ENCODE measurements at places on chromosomes 16 and 17. TPM values are rescaled to one million over a fixed set of nuclear protein-coding genes. Genes with fewer than 3 reads are reported as not detected.

DNA sequence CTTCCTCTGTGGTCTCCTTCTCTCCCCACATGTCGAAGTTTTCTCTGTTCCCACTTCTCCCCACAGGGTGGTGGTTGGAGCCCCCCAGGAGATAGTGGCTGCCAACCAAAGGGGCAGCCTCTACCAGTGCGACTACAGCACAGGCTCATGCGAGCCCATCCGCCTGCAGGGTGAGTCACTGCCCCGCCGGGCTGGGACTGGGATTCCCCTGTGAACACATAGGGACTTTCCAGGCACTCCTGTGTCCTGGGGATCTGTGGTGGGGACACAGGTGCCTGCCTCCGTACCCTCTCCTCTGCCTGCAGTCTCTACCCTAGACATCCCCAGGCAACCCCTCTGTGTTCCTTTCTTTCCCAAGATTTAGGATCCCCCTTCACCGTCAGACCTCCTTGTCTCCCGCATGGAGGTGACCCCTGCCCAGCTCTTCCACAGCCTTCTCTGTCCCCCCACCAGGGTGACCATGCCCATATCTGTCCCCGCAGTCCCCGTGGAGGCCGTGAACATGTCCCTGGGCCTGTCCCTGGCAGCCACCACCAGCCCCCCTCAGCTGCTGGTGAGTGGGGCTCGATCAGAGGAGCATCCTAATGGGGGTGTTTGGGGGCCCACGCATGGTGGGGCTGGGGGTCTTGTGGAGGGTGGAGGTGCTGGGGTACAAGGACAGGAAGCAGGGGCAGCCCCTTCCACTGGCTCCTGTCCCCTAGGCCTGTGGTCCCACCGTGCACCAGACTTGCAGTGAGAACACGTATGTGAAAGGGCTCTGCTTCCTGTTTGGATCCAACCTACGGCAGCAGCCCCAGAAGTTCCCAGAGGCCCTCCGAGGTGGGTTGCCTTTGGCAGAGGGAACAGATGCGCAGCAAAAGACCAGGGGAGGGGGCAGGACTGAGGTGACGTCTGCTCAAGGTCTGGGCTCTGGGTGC lies 5.8 kb downstream of the ITGAM start:
- DNase-seq: peak; percentile 23

DNA sequence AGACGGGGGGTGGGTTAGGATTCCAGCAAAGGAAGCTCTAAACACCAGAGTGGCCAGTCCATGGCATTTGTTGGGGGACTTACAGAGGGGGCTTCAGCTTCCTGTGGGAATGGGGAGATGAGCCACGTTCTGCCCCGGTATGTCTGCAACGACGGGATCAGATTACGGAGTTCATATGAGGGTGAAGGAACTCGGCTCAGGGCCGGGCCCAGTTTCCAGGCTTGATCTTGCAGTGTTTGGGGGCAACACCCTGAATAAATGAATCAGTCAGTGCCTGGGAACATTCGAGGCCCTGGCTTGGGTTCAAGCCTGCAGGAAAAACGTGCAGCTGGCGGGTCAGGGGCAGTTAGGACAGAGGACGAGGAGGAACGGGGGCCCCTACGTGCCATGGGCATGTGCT lies 54.0 kb downstream of the JPH3 start:
- DNase-seq: no peak

DNA sequence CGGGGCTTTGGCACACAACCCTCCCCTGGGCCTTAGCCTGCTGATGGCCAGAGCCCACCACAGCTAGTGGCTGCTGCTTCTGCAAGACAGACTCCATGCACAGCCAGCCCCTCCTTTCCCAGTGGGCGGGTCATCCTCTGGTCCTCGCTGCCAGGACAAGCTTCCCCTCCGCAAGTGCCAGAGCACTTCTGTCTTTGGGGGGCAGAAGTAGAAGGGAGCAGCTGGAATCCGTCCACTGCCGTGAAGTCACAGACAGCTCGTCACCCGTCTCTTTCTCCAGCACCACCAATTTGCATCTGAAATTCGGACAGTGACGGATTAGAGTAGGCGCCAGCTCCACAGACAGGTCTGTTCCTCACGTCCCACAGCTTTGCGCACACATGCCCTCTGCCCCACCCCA lies 31.3 kb upstream of the NAT9 start:
- DNase-seq: no peak

DNA sequence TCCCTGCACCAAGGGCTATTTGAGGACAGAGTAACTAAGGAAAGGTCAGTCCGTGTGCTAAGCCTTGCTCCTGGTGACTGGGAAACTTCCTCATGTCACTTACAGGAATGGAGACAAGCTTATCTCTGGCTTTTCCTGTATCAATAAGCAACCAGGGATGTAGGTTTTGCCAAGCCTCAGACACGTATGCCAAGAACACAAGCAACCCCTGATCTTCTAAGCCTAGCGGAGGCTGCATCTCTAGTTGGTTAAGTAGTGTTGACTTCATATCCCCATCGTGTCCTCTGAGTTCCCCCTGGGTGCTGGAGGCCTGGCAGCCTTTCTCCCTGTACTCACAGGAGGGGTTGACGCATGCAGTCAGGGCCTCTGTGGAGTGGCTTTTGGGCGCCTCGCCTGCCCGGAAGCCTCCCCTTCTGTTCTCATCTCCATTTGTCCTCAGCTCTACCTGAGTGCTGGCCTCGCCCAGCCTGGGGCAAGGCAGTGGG lies 1.4 kb upstream of the C1QTNF1 start:
- no peak for DNase-seq

- no peak for DNase-seq
Measured at GRCh38 chr17:42365136-42365535, 23.1 kb downstream of the STAT3 start.

DNA sequence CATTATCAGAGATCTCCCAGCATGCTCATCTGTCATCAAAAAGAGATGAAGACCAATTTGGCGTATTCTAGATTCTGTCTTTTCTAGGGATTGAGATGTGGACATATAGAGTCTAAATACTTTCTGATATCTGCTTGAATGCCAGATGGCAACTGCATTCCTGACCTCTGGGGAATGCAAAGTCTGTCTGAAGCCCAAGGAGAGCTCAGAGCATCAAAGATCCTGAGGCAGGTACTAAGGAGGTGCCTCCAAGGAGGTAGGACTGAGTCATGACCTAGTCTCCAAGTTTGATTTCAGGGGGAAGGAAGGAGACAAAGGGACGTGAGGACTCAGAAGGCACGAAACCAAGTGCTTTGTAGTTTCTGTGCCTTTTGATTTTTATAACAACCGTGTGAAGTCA lies 448.4 kb downstream of the HS3ST3B1 start:
- DNase-seq: no peak

DNA sequence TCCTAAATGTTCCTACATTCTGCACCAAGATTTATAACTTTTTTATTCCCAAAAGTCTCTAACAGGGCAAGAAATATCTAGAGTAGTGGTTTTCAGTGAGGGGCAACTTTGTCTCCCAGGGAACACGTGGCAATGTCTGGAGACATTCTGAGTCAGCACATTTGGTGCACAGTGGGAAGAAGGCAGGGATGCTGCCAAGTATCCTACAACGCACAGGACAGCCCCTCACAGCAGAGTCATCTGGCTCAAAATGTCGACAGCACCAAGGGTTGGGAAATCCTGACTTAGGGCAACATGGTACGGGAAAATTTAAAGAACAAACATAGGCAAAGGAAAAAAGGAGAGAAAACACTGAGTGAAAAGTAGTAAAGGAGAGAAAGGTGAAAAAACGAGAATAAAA lies 61.8 kb downstream of the SMG6 start:
- DNase-seq: no peak

GRCh38 chr17:57016071-57016763 lies 38.3 kb downstream of the SCPEP1 start:
- DNase-seq: no peak

DNA sequence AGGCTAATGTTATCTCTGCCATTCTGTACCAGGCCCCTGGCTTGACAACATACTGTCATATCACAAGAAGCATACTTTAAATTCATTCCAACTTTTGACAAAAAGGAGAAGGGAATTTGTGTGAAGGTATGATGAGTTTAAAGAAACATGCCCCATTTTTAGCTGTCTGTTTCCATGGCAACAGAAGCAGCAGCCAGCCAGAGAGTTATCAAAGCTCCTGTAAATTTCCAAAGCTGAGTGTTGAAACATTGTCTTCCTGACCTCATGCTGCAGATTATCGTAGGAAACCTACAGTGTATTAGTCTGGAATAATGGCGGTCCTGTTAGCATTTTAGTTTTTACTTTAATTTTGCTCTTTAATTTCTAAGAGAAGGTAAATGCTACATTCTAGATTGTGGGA lies 124.9 kb downstream of the MRTFB start:
- no peak for DNase-seq

Gene CLEC3A
- 71.2 TPM for total RNA-seq

GRCh38 chr16:84656649-84657048 lies 8.3 kb downstream of the KLHL36 start:
- no peak for DNase-seq

GRCh38 chr17:45888392-45888791 lies 6.0 kb upstream of the MAPT start:
- no peak for DNase-seq

- DNase-seq: no peak
Measured at GRCh38 chr16:86778978-86779377, 200.6 kb downstream of the FOXL1 start.

GRCh38 chr16:77117707-77118106 lies 73.3 kb upstream of the MON1B start:
- no peak for DNase-seq

DNA sequence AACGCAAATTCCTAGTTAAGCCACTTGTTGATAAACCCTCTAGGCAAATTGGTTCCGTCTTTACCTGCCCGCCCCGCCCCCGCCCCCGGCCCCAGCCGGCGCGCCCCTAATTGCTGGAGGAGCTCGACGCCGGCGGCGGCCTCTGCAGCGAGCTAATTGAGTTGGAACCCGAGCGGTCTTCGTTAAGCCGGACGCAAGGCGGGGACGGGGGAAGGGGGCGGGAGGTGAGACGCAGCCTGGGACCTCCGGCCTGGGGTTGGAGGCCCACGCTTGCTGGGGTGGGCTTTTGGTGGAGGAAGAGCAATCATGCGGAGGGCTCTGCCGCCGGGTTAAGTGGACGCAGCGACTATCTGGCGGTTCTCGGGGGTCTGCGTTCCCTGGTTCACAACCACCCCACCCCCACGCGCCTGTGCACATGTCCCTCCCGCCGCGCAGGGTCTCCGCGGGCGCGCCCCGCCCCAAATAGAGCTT lies 12.7 kb upstream of the FOXF1 start:
- DNase-seq: no peak

DNA sequence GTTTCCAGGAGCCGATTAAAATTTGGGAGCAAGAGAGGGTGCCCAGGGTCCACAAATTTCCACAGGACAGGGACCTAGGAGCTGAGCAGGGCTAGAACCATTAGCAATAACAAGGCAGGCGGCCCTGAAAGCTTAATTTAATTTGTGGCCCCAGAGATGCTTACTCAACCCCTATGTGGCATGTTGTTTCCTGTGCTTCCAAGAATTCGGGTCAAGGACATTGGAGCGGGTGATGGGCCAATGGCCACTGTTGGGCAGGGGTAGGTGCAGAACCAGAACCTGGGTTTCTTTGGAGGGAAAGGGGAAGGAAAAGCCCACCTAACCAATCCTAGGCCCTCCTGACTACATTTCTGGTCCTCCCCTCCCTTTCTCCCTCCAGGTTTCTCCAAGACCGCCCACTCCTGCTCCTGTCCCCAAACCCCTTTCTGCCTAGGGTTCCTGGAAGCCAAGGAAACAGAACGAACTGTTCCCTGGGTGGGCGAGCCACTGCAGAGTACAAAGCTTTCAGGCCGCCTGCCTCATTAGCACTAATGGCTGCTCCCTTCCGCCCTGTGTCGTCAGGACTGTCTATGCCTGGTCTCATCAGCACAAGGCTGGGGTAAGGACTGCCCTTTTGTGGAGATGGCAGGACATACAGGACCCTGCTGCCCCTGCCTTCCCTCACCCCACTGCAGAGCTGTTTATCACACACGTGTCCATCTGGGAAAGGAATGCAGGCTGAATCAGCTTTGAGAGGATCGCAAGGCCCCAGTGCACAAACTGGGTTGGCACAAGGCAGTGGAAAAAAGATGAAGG lies 581 bp upstream of the AGRP start:
- no peak for DNase-seq

DNA sequence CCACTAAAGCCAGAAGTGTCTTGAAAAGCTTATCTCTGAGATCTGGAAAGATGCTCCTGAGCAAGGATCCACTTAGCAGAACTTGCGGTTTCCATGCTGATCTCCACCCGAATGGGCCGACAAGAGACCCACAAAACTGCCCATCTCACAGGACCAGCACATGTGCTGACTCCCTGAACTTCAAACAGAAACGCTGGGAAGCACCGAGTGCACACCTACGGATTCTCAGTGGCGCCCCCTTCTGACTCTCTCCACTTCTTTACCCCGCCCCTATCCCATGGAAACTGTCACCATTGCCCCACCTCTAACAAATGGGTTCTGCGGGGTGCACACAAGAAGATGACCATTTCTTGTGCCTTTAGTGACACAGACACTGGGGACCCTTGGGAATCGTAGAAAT lies 21.4 kb downstream of the CDRT4 start:
- DNase-seq: no peak

DNA sequence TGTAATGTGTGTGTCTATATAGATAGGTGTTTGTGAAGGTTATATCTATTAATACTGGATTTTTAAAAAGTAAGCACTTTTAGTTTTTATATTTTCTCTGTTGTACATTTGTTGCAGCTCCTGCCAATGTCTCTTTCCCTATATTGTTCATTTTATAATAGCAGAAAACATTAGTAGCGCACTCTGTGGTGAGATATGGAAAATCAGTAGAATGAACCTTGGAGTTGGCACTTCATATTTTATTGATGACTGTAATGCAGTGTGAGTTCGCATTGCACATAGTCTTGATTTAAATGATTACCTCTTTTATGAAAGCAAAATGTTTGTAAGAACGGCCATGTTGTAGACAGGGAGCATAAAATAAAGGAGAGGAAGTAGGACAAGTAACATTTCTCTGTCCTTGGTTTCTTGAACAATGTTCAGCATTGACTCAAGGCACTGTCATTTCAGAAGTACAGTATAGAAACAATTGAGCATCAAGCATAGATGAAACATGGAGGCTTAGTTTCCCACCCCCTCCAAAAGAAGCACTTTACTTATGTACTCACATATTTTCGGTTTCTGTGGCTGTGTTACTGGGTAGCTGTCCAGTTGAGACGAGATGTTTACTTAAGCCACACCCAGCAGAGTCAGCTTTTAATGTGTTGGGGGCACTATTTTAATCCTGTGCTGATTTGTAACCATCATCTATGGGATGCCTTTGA lies 74.0 kb downstream of the TANC2 start:
- DNase-seq: no peak

Gene ATAD5
- total RNA-seq: 3.5 TPM

GRCh38 chr17:80023481-80024205 lies 12.0 kb downstream of the TBC1D16 start:
- DNase-seq: no peak

GRCh38 chr17:38749223-38750043 lies 1.3 kb upstream of the PCGF2 start:
- peak; percentile 93 for DNase-seq

Gene EIF4A3
- total RNA-seq: 108 TPM

DNA sequence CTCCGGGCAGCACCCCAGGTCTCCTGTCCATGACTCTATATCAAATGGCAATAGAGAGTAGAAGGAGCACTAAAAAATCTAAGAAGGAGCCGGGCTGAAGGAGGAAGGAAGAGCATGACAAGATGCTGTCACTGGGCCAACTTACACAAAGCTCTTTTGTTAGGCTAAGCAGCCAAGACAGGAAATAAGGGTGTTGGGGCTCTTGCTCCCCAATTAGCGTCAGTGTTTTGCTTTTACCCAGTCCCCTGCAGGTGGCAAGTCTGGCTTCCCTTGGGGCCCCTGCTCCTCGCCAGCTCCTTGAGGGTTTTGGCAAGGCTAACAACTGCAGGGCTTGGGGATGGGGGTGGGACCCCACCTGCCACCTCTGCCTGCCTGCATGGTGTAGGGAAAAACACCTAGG lies 120.5 kb downstream of the CCT6B start:
- DNase-seq: peak; percentile 23

Gene GFAP
- total RNA-seq: 0.46 TPM

- peak; percentile 81 for DNase-seq
Measured at GRCh38 chr17:72456075-72456474, 335.3 kb downstream of the SOX9 start.

Data from HT-29 (cell line).